Neural crest cell (in vitro differentiated cells): ENCODE measurements at places on chromosomes 4 and X. TPM values are rescaled to one million over a fixed set of nuclear protein-coding genes. Genes with fewer than 3 reads are reported as not detected.

FAM47E gene
- 1.4 and 1.6 TPM in 2 replicates for total RNA-seq

MAGEA2B gene
- total RNA-seq = not detected in 2 replicates

BMP3 gene
- 0.34 and 0.40 TPM in 2 replicates for total RNA-seq

- H3K27me3 ChIP-seq = no peaks in the 10 kb centered on the region
- no peaks in the 10 kb centered on the region for H3K4me1 ChIP-seq
- H3K36me3 ChIP-seq = no peaks in the 10 kb centered on the region
Measured at GRCh38 chrX:128698573-128699181, 646.5 kb upstream of the ACTRT1 start.

DNA sequence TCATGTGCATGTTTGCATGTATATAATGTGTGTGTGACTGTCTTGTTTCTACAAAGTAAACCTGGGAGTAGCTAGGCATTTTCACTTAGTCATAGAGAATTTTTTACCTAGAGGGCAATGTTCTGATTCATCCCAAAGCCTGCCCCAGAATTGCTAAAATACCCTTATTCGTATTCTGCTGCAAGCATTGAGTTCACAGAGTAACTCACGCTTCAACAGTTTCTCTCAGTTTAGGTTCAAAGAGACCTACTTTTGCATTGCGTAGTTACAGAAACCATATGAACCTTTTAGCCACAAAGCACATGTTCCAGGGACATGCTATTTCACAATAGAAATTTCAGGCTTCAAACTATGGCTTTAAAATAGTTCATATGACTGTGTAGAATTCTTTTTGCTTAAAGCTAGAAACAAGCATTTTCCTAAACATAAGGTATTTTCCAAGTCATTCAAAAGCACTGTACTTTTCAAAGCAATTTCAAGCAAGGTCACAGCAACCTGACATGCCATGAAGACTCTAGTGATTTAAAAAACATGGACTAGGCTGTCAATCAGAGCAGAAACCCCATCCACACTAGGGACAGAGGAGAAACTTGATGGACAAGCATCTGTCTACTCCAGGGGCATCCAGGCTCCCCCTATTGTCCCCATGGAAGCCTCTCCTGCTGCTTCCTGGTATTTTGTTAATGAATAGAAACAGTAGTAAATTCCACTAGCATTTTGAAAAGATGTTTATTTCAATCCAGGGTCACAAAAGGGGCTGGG, 81.5 kb upstream of the MAPK10 start:
- peaks cover 14% of the 10 kb centered on the region for H3K36me3 ChIP-seq
- no peaks in the 10 kb centered on the region for H3K27me3 ChIP-seq
- no peak overlapping the region for H3K27ac ChIP-seq
- no peak for DNase-seq
- no peak overlapping the region for H3K4me3 ChIP-seq

GRCh38 chr4:47624031-47624441, 139.0 kb downstream of the ATP10D start:
- H3K4me1 ChIP-seq = no peaks in the 10 kb centered on the region
- H3K4me3 ChIP-seq = no peak overlapping the region
- H3K27ac ChIP-seq = no peak overlapping the region

DNA sequence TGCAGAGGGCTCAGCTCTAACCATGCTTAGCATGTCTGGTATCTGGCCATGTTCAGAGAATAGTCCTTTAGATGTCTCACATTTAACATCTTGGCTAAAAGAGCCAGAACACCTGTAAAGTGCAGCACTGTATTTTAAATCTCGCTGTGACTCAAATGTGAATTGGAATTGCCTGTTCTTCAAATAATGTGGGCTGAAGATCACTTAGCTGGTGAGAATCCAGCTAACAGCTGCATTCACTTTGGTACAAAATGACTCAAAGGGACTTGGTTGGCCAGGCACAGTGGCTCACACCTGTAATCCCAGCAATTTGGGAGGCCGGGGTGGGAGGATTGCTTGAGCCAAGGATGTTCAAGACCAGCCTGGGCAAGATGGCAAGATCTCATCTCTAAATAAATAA, 63.5 kb upstream of the PLAC8 start:
- H3K27ac ChIP-seq = no peak overlapping the region
- no peaks in the 10 kb centered on the region for H3K27me3 ChIP-seq
- H3K4me3 ChIP-seq = no peak overlapping the region
- peaks cover 7% of the 10 kb centered on the region for H3K36me3 ChIP-seq
- DNase-seq = no peak
- peaks cover 4% of the 10 kb centered on the region for H3K4me1 ChIP-seq

GRCh38 chr4:27861802-27862201, 1001.2 kb downstream of the STIM2 start:
- no peak for DNase-seq
- H3K36me3 ChIP-seq = no peaks in the 10 kb centered on the region
- H3K4me3 ChIP-seq = no peak overlapping the region
- no peaks in the 10 kb centered on the region for H3K4me1 ChIP-seq
- H3K27me3 ChIP-seq = no peaks in the 10 kb centered on the region

DNA sequence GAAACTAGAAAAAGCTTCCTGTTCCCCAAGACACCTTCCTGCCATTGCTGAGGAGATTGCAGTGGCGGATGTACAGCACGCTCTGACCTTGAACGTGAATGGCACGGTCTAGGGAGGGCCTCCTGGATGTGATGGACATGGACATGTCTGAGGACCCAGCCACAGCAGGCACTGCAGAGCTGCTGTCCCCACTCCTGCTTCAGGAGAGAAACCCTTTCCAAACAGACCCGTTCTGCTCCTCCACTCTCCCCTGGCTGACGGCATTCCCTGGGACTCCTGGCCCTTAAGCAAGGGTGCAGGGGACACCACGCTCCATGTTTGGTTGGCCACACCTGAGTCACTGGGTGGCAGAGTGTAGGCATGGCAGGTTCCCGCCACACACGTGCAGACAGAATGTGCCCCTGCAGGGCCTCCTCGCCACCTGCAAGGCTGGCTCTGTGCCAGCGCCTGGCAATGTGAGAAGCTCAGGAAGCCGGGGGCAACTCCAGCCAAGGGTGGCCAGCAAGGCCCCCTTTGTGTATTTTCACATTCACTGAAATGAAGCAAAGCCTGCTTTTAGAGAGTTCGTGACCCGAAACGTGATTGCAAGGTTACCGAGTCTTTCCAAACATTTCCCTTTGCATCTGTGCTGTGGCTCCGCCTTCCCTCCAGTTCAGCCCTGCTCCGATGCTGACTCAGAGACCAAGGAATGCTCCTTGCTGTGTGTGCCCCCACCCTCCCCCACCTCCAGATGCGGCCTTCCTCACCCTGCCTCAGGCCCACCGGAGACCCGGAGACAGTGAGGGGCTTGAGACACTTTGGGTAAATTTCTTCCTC, 46.1 kb downstream of the HTRA3 start:
- H3K4me3 ChIP-seq = peak overlapping the region; percentile 59
- peaks cover 26% of the 10 kb centered on the region for H3K4me1 ChIP-seq
- DNase-seq = peak; percentile 21
- peak overlapping the region; percentile 24 for H3K27ac ChIP-seq
- no peaks in the 10 kb centered on the region for H3K36me3 ChIP-seq
- no peaks in the 10 kb centered on the region for H3K27me3 ChIP-seq

DNA sequence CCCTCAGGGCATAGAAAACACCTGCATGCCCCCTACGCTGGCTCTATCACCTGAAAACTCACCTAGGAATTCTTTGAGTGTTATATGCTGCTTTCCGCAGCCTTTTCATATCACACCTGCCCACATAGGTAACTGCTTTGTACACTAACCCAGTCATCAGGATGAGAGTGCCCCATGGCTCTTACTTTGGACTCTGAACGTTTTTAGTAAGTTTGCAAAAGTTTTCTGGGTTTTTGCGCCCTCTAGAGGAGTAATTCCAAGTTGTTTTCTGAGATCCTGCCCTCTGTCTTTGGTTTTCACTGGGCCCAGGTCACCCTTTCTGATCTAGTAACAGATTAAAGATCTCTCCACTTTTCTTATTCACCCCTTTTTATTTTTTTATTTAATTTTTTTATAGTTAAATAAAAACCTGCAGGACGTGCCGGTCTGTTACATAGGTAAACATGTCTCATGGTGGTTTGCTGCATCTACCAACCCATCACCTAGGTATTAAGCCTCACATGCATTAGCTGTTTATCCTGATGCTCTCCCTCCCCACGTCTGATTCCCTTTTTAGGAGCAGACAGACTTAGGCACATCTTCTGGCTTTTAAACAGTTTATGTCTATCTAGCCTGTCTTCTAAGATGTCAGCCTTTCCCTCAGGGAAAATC, 139.2 kb downstream of the NWD2 start:
- H3K36me3 ChIP-seq = no peaks in the 10 kb centered on the region
- no peak overlapping the region for H3K4me3 ChIP-seq
- no peaks in the 10 kb centered on the region for H3K27me3 ChIP-seq

- peaks cover 4% of the 10 kb centered on the region for H3K27me3 ChIP-seq
- H3K27ac ChIP-seq = no peak overlapping the region
- H3K4me3 ChIP-seq = no peak overlapping the region
- no peaks in the 10 kb centered on the region for H3K4me1 ChIP-seq
- no peak for DNase-seq
Measured at GRCh38 chrX:119007189-119007770, 32.9 kb downstream of the LONRF3 start.
